ENCODE measurements at places on chromosomes 13 and 19.

DNA sequence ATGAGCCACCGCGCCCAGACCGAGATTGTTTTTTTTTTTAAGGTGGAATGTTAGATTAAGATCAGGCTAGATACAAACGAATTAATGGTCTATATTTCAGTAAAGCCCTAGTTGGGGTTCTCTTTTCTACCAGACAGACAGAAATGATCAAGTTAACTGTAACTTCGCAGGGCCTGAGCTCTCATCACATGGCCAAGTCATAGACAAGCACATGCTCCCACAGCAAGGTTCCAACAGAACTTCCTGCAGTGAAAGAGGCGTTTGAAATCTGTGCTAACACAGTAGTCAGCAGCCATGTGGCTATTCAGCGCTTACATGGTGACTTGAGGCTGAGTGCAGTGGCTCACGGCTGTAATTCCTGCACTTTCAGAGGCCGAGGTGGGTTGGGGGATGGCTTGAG, 34.7 kb upstream of the SEMA6B start:
- DNase-seq: no peak

DNA sequence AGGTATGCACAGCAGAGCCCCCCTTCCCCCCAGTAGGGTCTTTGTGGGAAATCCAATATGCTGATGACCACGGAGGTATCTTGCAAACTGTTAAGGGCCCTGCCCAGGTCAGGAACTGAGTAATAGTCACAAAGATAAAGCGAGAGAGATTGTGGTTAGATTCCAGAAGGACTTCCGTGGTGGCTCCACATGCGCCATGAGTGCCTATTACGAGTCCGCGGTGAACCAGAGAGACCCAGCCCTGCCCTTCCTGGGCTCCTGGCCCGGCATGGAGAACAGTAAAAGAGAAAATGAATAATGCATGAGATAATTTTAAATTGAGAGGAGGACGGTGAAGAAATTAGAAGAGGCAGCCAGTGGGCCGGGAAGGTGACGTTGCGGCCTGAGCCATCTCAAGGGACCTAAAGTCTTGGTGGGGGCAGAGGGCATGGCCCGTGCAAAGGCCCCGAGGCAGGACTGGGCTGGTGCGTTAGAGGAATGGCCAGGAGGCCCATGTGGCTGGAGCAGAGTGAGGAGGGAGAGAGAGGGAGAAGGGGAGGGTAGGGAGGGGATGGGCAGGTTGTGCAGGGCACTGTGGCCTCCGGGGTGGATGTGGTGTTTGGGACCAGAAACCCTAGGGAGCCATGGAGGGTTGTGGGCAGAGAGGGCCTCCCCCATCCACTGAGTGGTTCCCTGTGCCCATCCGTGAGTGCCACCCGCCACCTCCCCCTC, 46.6 kb upstream of the NFIC start:
- no peak for DNase-seq

- DNase-seq: peak; percentile 59
Observed at GRCh38 chr13:30143666-30144400, 163.5 kb downstream of the KATNAL1 start.

DNA sequence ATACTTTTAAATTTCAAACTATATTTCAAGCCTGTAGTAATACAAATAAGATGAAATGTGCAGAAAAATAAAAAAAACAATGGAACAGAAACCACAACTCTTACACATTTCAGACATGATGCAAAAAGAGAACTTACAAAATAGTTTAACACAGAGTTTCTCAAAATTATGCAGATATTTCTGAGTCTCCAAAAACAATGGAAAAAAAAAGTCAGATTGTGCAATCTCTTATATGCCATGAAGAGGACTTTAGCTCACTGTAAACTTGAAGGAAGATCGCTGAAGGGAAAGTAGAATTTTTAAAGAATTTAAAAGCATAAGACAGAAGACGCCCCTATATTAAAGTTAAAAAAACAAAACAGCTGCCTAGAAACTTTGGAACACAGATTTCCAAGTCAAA, 20.4 kb downstream of the ZNF708 start:
- peak; percentile 37 for DNase-seq

- DNase-seq: peak; percentile 33
Observed at GRCh38 chr19:33781996-33782395, 14.7 kb upstream of the KCTD15 start.

- peak; percentile 54 for DNase-seq
Observed at GRCh38 chr19:45152504-45153338, 8.1 kb downstream of the NKPD1 start.

DNA sequence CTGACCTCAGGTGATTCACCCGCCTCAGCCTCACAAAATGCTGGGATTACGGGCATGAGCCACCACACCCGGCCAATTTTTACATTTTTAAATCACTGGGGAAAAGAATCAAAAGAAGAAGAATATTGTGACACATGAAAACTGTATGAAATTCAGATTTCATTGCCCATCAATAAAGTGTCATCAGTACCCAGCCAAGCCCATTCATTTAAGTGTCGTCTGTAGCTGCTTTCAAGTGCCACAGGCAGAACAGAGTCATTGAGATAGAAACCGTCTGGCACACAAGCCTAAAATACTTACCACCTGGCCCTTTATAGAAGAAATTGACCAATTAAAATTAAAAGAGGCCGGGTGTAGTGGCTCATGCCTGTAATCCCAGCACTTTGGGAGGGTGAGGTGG, 15.3 kb downstream of the COLGALT1 start:
- DNase-seq: no peak

DNA sequence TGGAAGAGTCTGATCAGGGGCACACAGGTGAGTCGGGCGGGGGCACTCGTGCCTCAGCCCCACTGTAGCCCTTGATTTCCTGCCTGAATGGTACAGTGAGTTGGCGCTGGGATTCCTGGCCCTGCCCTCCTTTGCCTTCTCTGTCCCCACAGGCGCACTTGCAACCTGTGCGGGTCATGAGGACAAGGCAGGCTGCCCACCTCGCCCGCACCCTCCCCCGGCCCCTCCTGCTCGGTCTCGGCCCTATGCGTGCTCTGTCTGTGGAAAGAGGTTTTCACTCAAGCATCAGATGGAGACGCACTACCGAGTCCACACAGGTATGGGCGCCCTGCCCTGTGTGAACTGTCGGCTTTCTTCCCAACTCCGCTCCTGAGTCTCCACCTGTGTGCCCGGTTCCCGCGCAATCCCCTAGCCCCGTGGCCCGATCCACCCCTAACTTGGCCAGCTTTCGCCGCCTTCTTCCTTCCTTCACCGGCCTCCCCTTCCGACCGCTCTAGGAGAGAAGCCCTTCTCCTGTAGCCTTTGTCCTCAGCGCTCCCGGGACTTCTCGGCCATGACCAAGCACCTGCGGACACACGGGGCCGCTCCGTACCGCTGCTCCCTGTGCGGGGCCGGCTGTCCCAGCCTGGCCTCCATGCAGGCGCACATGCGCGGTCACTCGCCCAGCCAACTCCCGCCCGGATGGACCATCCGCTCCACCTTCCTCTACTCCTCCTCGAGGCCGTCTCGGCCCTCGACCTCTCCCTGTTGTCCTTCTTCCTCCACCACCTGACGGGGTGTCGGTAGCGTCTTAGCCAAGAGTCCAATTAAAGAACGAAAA, 1.6 kb upstream of the KMT2B start:
- DNase-seq: peak; percentile 39

- DNase-seq: peak; percentile 48
Observed at GRCh38 chr19:44582581-44583265, 30.6 kb upstream of the IGSF23 start.

- DNase-seq: peak; percentile 56
Observed at GRCh38 chr19:15195371-15196334, 5.1 kb downstream of the NOTCH3 start.

DNA sequence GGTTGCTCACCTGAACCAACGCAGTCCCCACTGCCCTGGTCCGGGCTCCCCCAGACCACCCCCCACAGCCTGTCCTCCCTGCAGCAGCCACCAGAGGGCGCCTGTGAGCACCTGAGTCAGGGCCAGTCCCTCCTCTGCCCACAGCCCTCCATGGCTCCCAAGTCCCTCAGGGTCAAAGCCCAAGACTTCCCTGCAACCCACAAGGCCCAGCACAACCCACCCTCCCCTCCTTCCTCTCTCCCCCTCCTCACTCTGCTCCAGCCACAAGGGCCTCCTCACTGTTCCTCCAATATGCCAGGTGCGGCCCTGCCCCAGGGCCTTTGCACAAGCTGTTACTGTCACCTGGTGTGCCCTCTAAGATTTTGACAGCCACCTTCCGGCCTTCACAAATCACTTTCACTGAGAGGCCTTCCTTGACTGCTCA, 10.9 kb downstream of the GNA15 start:
- no peak for DNase-seq

DNA sequence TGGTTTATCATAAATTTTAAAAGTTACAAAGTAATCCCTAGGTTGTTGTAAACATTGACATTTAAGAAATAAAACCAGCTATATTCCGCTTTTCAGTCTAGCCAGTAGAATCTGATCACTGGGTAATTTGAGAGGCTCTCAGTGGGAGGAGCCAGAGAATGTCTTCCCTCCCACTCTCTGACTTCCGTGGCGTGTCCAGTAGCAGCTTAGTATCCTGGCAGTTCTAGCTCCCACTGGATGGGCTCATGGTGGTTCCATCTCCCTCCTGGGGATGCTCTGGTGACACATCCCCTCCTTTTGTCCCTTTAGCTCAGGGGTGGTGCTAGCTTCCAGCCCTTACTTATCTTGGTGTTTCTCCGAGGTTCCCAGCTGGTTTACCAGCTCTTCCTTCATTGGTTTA, 34.5 kb downstream of the MTUS2 start:
- DNase-seq: no peak

- no peak for DNase-seq
Observed at GRCh38 chr19:6754136-6754535, 13.1 kb downstream of the SH2D3A start.

DNA sequence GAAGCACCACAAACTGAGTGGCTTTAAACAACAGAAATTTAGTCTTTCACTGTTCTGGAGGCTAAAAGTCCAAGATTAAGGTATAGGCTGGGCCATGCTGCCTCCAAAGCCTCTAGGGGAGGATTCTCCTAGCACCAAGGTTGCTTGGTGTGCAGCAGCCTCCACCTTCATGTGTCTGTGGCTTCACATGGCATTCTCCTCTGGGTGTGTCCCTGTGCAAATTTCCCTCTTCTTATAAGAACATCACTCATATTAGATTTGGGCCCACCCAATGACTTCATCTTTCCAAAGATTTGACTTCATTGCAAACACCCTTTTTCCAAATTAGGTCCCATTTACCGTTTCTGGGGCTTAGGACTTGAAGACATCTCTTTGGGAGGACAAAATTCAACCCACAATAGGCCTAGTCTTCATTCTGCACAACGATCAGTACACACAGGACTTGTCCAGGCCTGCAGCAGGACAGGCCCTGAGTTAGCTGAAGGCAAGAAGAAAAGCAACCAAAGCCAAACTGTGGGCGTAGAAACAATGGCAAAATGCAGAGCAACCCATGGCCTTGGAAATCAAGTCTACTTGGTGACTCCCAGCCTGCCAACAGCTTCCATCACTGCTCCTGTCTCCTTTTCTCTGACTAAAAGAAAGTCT, 521.2 kb upstream of the NBEA start:
- no peak for DNase-seq

DNA sequence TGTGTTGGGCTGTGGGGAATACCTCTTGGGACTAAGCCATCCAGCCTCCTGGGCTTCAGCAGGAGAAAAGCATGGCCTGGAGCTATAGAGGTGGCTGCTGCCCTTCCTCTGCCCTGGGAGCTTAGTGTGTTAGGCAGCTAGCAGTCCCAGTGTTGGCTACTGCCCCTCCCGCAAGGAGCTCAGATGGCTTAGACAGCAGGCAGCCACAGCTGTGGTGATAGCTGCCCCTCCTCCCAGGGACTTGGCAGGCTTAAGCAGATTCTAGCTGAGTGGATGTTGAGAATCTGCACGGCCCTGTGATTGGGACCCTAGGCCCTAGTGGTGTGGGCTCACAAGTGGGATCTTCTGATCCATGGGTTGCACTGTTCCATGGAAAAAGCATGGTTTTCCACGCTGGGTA, 264.5 kb downstream of the TDRD3 start:
- DNase-seq: no peak

Measured in fibroblast of pulmonary artery (primary cell).